GM19239 (cell line): ENCODE measurements at places on chromosomes 11 and 22.
A peak's percentile ranks its signal among the peaks of the same experiment; 100 is the strongest.

- DNase-seq: no peak
Measured at GRCh38 chr22:28464127-28464526, 215.5 kb downstream of the TTC28 start.

GRCh38 chr11:34346551-34346950 lies 11.3 kb downstream of the ABTB2 start:
- no peak for DNase-seq

GRCh38 chr11:123616505-123617198 lies 37.8 kb downstream of the SCN3B start:
- DNase-seq: no peak

DNA sequence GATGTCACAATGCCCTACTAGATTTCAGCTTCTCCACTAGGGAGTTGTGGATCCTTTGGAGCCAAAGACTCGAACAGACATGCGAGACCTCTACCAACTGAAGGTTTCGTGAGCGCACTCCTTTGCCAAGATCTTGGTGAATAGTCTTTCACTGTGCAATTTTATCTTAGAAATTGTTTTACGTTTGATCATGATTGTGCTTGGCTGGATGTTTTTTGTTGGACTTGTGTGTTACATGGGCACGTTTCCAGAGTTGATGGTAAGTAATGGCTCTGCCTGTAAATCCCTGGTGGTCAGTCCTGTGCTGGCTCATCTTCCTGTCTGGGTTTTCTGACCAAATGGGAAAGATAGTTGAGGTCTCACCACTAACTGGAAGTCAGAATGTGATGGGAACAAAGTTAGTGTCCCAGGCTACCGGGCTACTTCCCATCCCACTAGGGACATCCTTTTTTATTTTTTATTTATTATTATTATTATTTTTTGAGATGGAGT lies at the start of gene MISFA:
Gene MISFA (plus strand): TSS at position 51 of the 492 bp plus-strand sequence. CDS start 140 bp downstream, at position 191.
- no peak for DNase-seq

GRCh38 chr22:31346255-31346732 lies at the start of gene PATZ1:
TSS of gene PATZ1 (minus strand) at chr22:31346346. CDS start at chr22:31345602, 744 bp downstream.
- peak; percentile 81 for DNase-seq

DNA sequence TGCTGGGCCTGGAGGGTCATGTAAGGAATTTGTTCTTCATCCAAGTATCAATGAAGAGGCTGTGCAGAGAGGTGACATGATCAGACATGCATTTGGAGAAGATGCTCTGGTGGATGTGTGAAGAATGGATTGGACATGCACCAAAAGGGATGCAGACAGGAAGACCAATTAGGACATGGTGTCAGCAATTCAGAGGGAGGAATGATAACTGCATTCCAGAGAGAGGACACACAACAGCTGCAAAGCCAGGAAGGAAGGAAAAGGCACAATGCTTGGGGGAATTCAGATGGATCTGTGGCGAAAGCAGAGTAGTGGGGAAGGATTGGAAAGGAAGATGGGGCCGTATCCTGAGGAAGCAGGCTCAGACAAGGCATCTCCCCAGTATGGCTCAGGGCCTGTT lies 5.2 kb upstream of the ARRB1 start:
- no peak for DNase-seq

DNA sequence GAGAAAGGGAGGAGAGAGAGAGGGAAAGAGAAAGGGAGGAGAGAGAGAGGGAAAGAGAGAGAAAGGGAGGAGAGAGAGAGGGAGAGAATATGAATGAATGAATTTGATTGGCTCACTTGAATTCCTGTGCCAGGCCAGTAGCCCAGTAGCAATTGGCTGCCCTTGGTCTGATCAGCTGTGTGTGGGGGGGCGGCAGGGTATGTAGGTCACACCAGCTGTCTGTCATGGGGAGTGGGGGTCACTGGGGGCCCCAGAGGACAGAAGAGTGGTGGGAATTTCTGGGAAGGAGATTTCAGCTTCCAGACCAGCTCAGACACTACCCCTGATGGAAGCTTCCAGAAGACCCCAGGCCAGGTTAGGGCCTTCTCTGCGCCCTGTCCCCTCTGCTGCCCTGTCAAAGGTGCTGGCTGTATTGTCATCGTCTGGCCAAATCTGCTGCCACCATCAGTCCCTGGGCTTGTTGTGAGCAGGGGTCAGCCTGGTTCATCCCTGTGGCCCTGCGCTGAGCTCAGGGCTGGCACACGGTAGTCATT lies 21.1 kb downstream of the MPPED1 start:
- no peak for DNase-seq

GRCh38 chr11:100585728-100586127 lies 101.4 kb upstream of the ARHGAP42 start:
- DNase-seq: no peak

DNA sequence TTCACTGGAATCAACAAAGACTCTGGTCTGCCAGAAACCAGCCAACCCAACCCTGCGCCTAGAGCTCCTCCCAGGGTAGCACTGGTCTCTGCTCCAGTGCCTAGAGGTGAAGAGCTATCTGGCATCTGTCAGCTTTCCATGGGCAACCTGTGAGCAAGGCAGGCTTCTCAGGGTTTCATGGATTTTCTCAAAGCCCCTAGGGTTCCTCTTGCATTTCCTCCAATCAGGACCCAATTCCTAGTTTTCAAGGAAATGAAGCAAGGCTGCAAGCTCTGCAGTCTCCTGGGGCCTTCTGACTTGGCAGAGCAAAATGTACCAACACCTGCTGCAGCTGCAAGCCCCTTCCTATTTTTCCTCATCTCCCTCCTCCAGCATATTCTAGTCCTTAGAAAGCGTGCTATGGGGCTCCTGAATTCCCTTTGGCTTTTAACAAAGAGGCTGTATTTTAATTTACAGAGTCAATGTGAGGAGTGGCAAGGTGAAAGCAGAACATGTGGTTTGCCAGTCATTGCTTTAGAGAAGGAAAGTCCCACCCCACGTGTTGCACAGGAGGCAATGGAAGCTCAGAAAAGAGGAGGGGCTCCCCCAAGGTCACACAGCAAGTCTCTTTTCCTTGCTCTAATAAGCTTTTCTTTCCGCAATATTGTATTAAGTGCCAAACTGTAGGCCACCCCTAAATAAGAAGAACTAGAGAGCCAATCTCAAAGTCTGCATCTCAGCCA lies 33.0 kb upstream of the RIC3 start:
- DNase-seq: no peak

- no peak for DNase-seq
Measured at GRCh38 chr11:86447763-86448480, 73.2 kb downstream of the CCDC81 start.

- DNase-seq: no peak
Measured at GRCh38 chr11:8658321-8659057, 24.0 kb downstream of the TRIM66 start.

- DNase-seq: no peak
Measured at GRCh38 chr22:49733631-49734030, 94.0 kb downstream of the BRD1 start.
